Activated T-helper 2 cell treated with anti-CD3 and anti-CD28 coated beads, Interferon-gamma antibody, Interleukin-2, Interleukin-4, amounts not matched to agents 10 μg/mL and 5 μg/mL and 100 μg/mL, durations not matched to agents 14 hours and 24 hours and 36 hours (primary cell): ENCODE measurements at places on chromosomes 3 and 15.

DNA sequence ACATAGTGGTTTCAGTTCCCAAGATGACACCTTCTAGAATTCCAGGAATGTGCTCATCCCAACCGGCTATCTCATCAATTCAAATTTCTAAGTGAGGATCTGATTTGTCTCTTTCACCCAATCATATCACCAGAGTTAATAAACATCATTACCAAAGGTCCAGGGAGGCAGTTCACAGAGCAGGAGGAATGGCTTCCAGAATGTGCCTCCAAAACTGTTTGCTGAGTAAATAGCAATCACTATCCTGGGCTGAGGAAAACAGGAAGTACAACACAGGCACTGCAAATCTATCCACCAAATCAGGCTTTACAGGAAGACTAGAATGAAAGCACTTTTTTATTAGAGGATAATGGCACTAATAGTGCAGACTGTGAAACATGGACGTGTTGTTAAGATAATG is 61.5 kb downstream of the OSBPL10 start:
- DNase-seq, result no peak

GRCh38 chr3:11154953-11155325 is 646 bp downstream of the HRH1 start:
- no peak for DNase-seq

- DNase-seq, result no peak
These were observed 415.3 kb downstream of the FOXP1 start for GRCh38 chr3:71168121-71168721.

DNA sequence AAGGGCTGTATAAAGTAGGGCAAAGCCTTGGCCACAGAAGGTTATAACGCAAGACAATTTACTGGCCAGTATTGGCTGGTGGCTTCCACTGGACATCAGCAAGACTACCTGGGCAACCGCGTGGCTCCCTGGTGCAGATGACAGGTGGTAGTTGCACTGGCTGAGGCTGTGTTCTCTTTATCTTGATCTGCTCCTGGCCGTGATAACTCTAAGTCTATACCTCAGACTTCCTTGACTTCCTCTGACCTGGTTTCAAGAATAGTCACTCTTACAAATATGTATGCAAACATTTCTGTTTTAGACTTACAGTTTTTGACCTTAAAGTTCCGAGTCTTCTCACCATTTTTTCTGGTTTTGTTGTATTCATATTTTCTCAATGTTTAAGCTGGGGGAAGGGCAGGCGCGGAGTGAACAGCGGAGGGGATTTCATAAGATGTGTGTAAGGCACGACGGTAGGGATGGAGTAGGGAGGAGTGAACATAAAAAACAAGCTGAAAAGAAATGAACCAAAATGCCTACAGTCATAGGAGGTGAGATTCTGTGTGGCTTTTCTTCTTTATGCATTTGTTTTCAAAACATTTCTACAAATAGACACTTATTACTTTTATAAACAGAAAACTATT is 15.2 kb upstream of the TMEM212 start:
- no peak for DNase-seq

- DNase-seq, result peak; percentile 35
These were observed 34.3 kb downstream of the ZBTB38 start for GRCh38 chr3:141402476-141403171.

GRCh38 chr3:2711081-2711480 is 399.1 kb downstream of the IL5RA start:
- DNase-seq, result no peak

DNA sequence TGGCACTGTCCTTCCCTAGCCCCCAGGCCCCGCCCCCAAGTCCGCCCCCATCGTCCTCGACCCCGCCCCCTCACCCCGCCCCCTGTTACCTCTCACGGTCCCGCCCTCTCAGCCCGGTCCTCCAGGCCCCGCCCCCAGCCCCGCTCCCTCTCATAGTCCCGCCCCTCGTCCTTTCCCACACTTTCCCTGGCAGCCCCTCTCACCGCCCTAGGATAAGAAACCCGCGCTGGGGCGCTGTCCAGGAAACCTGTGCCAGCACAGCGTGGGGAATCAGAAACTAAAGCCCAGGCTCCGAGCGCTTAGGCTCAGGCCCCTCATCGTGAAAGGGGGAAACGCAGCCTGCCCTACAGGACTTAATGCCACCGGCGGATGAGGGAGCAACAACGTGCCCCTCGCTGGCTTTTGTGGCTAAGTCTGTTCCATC is 20.9 kb downstream of the TRPM1 start:
- DNase-seq, result no peak

- no peak for DNase-seq
These were observed 174.3 kb upstream of the MBNL1 start for GRCh38 chr3:152094406-152094805.

- no peak for DNase-seq
These were observed 43.0 kb downstream of the RAD54L2 start for GRCh38 chr3:51581524-51581923.

- no peak for DNase-seq
These were observed 280.4 kb downstream of the ULK4 start for GRCh38 chr3:41681479-41681878.

DNA sequence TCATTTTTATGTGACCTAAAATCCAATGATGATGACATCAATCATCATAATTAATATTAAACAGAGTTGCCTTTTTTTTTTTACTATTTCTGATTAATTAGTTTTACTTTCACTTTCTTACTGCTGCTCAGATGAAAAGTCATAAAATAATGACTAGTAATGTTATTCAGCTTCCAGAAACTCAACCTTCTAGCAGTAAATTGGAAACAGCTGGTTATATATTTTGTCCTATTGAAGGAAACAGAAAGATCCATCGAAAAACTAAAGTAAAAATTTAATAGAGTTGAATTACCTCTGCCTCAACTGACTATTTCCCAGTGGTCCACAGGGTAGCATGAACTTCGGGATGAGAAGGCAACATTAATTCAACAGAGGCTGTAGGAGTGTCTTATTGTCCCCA is 107.1 kb upstream of the PTX3 start:
- DNase-seq, result no peak

- DNase-seq, result no peak
These were observed 351.8 kb upstream of the TPRG1 start for GRCh38 chr3:188819939-188820338.

DNA sequence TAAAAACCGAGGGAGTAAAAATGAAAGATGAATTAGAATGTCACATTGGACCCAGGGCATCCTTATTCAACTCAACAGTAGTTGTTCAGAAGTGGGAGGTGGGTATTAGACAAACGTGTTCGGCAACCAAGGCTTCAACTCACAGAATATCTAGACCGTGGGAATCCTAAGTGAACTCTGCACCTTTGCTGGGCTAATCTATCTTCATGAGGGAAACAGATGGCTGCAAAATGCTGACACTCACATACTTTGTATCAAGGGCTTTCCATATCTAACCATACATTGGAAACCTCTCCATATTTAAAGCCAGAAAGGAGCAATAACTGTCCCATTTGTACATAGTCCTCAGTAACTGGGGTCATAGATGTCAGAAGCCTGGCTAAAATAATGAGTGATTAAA is 20.9 kb downstream of the PLSCR1 start:
- DNase-seq, result no peak

- no peak for DNase-seq
These were observed 11.2 kb downstream of the GCSAM start for GRCh38 chr3:112121577-112122547.

- no peak for DNase-seq
These were observed 419.9 kb downstream of the ERC2 start for GRCh38 chr3:56048331-56048730.

DNA sequence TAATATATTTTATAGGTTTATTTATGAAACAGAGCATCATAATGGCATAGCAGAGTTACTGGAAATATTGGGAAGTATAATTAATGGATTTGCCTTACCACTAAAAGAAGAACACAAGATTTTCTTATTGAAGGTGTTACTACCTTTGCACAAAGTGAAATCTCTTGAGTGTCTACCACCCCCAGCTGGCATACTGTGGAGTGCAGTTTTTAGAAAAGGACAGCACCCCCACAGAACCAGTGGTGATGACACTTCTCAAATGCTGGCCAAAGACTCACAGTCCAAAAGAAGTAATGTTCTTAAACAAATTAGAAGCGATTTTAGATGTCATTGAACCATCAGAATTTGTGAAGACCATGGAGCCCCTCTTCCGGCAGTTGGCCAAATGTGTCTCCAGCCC is 58.1 kb downstream of the DNAH1 start:
- DNase-seq, result no peak

DNA sequence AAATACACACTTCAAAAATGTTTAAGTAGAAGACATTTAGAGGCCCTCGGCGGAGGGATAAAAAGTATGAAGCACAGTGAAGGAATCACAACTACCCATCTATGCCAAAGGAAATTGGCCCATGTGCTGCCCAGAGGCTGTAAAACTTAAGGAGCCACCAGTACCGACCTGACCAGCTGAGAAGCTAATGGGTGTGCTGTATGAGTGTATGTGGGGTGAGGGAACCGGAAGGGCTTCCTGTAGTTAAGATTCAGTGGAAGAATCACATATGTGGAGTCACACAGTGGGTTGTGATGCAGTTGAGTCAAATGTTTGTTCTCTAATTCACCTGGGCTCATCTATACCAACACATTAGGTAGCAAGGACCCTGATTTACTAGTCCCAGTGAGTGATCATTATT is 516.0 kb upstream of the IL12A start:
- no peak for DNase-seq

- no peak for DNase-seq
These were observed 71.7 kb downstream of the TTC23 start for GRCh38 chr15:99177679-99178078.

- no peak for DNase-seq
These were observed 27.3 kb downstream of the DUSP7 start for GRCh38 chr3:52029053-52029452.

- DNase-seq, result no peak
These were observed 5.3 kb upstream of the CTNNB1 start for GRCh38 chr3:41193794-41194539.

DNA sequence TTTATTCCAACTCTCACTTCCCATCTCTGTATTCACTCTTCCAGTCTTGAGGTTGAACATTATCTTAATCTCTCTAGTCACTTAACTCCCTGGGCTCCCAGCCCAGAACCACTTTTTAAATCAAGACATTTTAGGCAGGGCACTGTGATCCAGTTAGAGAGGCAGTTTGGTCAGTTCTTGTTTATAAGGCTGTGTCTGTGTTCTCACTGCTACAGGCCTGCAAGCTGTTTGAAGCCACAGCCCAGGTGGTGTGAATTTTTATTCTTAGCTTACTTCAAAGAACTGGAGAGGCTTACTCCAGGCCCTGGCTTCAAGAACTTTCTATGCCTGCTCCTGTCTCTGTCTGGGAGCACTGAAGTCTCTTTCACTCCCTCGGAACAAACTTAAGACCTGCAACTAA is 906.1 kb downstream of the CADM2 start:
- DNase-seq, result no peak
